ENCODE measurements at places on chromosomes 3 and 15.

GRCh38 chr3:22935040-22935439, 268.1 kb upstream of the UBE2E2 start:
- DNase-seq: no peak

GRCh38 chr15:24729760-24730159, 54.2 kb downstream of the NPAP1 start:
- no peak for DNase-seq

DNA sequence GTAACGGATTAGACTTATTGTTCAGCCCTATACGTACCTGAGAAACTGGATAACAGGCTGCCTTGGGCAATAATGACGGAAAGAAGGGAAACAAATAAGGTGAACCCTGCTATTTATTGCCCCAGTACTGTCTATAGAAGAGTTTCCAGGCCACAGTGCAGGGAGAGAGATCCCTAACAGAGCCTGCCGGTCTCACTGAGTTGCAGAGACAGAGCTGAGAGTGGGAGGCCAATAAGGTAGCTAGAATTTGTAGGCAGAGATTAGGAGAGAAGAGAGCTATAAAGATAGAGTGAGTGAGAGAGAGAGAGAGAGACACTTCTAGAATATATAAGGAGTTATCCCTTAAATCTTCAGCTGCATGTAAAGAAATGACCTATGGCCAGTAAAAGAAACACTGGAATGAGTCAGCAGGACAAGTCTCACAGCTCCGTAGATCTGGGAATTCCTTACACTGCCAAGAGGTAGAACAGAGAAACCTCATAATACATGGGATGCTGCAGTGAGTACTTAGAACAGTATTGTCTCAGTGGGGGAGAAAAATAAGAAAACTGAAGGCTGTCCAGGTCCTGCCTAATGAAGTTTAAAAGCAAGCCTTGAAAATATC, 51.8 kb downstream of the ST3GAL6 start:
- no peak for DNase-seq

DNA sequence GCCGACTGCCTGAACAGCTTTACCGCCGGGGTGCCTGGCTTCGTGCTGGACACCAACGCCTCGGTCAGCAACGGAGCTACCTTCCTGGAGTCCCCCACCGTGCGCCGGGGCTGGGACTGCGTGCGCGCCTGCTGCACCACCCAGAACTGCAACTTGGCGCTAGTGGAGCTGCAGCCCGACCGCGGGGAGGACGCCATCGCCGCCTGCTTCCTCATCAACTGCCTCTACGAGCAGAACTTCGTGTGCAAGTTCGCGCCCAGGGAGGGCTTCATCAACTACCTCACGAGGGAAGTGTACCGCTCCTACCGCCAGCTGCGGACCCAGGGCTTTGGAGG, 815 bp downstream of the SPINT1 start:
- peak; percentile 25 for DNase-seq

DNA sequence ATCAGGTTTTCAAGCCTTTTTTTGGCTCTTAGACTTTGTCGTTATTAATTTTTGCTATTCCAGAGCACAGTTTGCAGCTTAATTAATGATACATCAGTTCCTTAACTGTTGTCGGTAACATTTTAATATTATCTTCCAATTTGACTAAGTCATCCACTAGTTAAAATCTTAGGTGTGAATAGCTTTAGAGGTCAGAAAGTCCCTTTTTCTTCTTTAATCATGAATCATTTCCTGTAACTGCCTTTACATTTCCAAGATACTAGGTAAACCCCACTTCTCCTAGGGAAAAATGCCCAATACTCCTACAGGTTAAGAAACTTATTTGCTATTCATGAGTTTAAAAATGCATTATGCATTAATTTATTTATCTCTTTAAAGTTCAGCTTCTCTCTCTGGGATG, 260.9 kb upstream of the CFAP20DC start:
- DNase-seq: no peak

GRCh38 chr3:16883723-16884083, 1.1 kb upstream of the PLCL2 start:
- no peak for DNase-seq

- no peak for DNase-seq
Observed at GRCh38 chr15:65930134-65930533, 60.8 kb downstream of the RAB11A start.

Data from CD4-positive, alpha-beta T cell treated with Interleukin-10 for 1 hour (primary cell).